Stimulated activated naive B cell treated with anti-CD40 and anti-IgM and Interleukin-4, amounts not matched to agents 10 μg/mL and 1 μg/mL and 100 μg/mL, for 72 hours (primary cell): ENCODE measurements at places on chromosomes 1 and 21.

DNA sequence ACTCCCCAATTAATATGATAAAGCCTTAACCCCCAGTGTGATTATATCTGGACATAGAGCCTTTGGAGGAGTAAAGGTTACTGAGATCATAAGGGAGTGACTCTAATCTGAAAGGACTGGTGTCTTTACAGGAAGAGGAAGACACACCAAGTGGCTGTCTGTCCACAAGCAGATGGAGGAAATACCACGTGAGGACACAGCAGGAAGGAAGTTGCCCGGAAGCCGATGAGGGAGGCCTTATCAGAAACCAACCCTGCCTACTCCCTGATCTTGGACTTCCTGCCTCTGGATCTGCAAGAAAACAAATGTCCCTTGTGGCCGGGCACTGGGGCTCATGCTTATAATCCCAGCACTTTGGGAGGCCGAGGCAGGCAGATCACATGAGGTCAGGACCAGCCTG lies 110.3 kb upstream of the CHRM3 start:
- H3K36me3 ChIP-seq, result no peaks in the 10 kb centered on the region
- no peak overlapping the region for H3K27ac ChIP-seq
- H3K27me3 ChIP-seq, result no peaks in the 10 kb centered on the region
- DNase-seq, result no peak

- no peak for DNase-seq
- H3K27me3 ChIP-seq, result peaks cover 18% of the 10 kb centered on the region
- H3K36me3 ChIP-seq, result no peaks in the 10 kb centered on the region
- no peak overlapping the region for H3K4me3 ChIP-seq
Measured at GRCh38 chr1:29651246-29651645, 414.9 kb downstream of the PTPRU start.

GRCh38 chr1:45503462-45504360 lies 3.6 kb downstream of the MMACHC start:
- peaks cover 6% of the 10 kb centered on the region for H3K36me3 ChIP-seq
- no peak overlapping the region for H3K4me3 ChIP-seq
- H3K27ac ChIP-seq, result no peak overlapping the region
- no peak for DNase-seq

DNA sequence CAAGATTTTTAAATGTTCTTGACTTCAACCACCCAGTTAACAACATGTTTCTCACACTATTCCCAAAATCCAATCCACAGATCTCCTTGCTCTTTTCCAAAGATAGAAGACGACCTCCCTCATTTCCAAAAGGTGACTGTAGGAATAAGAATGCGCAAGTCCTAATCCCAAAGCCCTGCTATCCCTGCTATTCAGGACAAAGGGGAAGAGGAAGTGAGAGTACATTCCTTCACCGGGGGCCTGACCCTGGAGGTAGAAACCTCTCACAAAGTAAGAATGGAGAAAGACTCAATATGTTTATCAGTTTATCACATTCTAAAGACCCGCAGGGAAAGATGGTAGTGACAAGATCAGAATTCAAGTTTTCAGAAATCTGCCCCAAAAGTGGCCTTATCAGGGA lies 55.7 kb downstream of the PLEKHA6 start:
- no peaks in the 10 kb centered on the region for H3K36me3 ChIP-seq
- H3K27me3 ChIP-seq, result peaks cover 30% of the 10 kb centered on the region
- DNase-seq, result no peak
- no peaks in the 10 kb centered on the region for H3K4me1 ChIP-seq

- H3K4me3 ChIP-seq, result no peak overlapping the region
- peaks cover 6% of the 10 kb centered on the region for H3K4me1 ChIP-seq
- H3K27ac ChIP-seq, result peak overlapping the region; percentile 86
- peaks cover 8% of the 10 kb centered on the region for H3K27me3 ChIP-seq
- no peak for DNase-seq
Measured at GRCh38 chr21:43574741-43575472, 84.4 kb downstream of the HSF2BP start.

DNA sequence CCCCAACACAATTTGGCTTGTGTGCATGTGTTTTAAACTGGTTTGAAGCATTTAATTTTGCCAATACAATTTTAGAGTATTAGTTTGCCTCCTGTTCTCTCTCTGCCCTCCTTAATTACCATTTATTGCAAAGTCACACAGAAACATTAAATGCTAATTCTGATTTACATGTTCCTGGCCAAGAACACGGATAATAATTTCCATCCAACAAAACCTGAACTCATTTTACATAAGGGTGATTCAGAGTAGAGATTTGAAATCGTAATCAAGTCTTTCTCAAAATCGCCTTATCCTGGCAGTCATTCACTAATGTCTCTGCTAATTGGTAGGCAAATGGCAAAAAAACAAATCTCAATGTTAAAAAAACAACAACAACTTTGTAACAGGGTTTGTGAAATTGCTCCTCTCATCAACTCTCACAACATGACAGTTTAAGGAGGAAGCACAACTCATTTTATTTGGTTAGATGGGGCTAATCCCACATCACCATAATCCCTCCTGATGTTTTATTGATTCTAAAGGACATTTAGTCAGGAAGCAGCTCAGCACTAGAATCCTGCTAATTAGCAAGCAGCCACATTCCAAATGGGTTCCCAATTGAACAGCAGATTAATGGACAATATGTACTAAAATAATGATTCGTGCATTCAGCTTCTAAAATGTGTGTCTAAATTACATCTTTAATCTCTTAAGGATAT lies 55.9 kb downstream of the C1orf87 start:
- no peaks in the 10 kb centered on the region for H3K36me3 ChIP-seq
- H3K27me3 ChIP-seq, result peaks cover 12% of the 10 kb centered on the region
- H3K4me3 ChIP-seq, result no peak overlapping the region
- H3K27ac ChIP-seq, result no peak overlapping the region
- DNase-seq, result no peak
- no peaks in the 10 kb centered on the region for H3K4me1 ChIP-seq

GRCh38 chr1:203060115-203060514 lies 25.7 kb downstream of the MYOG start:
- no peak for DNase-seq
- no peak overlapping the region for H3K27ac ChIP-seq
- H3K4me1 ChIP-seq, result peaks cover 8% of the 10 kb centered on the region
- H3K4me3 ChIP-seq, result no peak overlapping the region
